Central memory CD8-positive, alpha-beta T cell (primary cell): ENCODE measurements at places on chromosomes 2 and 18.

GRCh38 chr2:38268691-38269327, 108.3 kb downstream of the ATL2 start:
- H3K4me3 ChIP-seq = no peak overlapping the region
- DNase-seq = no peak
- no peaks in the 10 kb centered on the region for H3K36me3 ChIP-seq

GRCh38 chr2:21467910-21468309, 344.1 kb downstream of the TDRD15 start:
- no peak overlapping the region for H3K4me3 ChIP-seq
- no peaks in the 10 kb centered on the region for H3K36me3 ChIP-seq
- no peaks in the 10 kb centered on the region for H3K4me1 ChIP-seq
- no peaks in the 10 kb centered on the region for H3K27me3 ChIP-seq

- H3K4me1 ChIP-seq = peaks cover 77% of the 10 kb centered on the region
- H3K27me3 ChIP-seq = no peaks in the 10 kb centered on the region
- H3K36me3 ChIP-seq = peaks cover 16% of the 10 kb centered on the region
- peak overlapping the region; percentile 90 for H3K4me3 ChIP-seq
- H3K27ac ChIP-seq = peak overlapping the region; percentile 95
These were observed 86.0 kb downstream of the RBMS1 start for GRCh38 chr2:160407393-160408172.

GRCh38 chr2:70936165-70936978, 672 bp downstream of the ATP6V1B1 start:
- no peak for DNase-seq
- H3K27me3 ChIP-seq = peaks cover 10% of the 10 kb centered on the region
- no peaks in the 10 kb centered on the region for H3K4me1 ChIP-seq
- H3K36me3 ChIP-seq = no peaks in the 10 kb centered on the region

GRCh38 chr2:196961889-196962288, 35.4 kb upstream of the PGAP1 start:
- peaks cover 14% of the 10 kb centered on the region for H3K4me1 ChIP-seq
- H3K27ac ChIP-seq = no peak overlapping the region
- H3K4me3 ChIP-seq = no peak overlapping the region
- no peak for DNase-seq
- H3K36me3 ChIP-seq = no peaks in the 10 kb centered on the region
- H3K27me3 ChIP-seq = no peaks in the 10 kb centered on the region

DNA sequence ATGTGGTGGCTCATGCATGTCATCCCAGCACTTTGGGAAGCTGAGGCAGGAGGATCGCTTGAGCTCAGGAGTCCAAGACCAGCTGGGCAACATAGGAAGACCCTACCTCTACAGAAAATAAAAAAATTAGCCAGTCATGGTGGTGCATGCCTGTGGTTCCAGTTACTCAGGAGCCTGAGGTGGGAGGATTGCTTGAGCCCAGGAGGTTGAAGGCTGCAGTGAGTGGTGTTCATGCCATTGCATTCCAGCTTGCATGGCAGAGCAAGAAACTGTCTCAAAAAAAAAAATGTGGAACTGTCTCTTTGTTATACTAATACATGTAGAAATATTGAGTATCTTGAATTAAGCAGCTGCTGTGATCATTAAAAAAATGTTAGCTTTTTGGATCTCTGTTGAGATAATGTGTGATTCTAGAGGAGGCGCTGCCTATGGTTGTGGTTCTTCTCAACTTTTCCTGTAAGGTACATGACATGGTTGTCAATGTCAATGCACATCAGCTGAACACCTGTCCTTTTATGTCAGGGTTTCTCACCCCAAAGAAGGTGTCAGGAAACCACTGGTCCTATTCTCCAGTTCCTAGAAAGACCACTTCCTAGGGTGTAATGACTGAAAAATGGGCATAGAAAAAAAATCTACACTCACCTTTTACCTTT, 34.7 kb upstream of the IL1RL1 start:
- H3K27ac ChIP-seq = no peak overlapping the region
- no peak overlapping the region for H3K4me3 ChIP-seq
- no peaks in the 10 kb centered on the region for H3K27me3 ChIP-seq
- no peak for DNase-seq
- no peaks in the 10 kb centered on the region for H3K36me3 ChIP-seq

GRCh38 chr18:75429975-75430374, 2.5 kb upstream of the SMIM21 start:
- no peak overlapping the region for H3K4me3 ChIP-seq
- no peak for DNase-seq
- no peak overlapping the region for H3K27ac ChIP-seq
- no peaks in the 10 kb centered on the region for H3K4me1 ChIP-seq

DNA sequence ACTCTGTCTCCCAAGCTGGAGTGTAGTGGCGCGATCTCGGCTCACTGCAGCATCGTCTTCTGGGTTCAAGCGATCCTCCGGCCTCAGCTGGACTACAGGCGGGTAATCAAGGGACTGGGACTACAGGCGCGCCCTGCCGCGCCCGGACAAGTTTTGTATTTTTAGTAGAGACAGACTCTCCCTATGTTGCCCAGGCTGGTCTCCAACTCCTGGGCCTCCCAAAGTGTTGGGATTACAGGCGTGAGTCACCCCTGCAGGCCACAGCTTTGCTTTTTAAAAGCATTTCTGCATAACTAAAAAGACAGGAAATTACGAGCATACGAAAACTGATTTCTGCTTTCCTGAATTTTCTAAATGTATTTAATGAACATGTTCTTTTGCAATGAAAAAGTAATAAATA, 916 bp upstream of the OSBPL1A start:
- H3K4me3 ChIP-seq = peak overlapping the region; percentile 90
- no peak for DNase-seq
- peaks cover 5% of the 10 kb centered on the region for H3K4me1 ChIP-seq
- no peak overlapping the region for H3K27ac ChIP-seq
- H3K27me3 ChIP-seq = peaks cover 7% of the 10 kb centered on the region

DNA sequence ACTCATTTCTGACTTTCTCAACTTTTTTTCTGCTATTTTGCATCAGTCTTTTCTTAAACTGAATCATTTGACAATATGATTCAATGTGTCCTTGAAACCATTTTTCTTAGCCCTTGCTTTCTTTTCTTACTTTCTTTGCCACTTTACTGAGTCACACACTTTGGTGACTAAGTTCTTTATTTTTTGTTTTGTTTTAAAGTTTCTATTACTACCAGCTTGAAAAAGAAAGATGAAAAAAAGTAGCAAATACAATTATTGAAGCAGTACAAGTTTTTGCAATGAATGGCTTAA, 116.5 kb downstream of the DOCK10 start:
- peak overlapping the region; percentile 77 for H3K27ac ChIP-seq
- H3K36me3 ChIP-seq = peaks cover 39% of the 10 kb centered on the region
- H3K27me3 ChIP-seq = no peaks in the 10 kb centered on the region
- no peak for DNase-seq

DNA sequence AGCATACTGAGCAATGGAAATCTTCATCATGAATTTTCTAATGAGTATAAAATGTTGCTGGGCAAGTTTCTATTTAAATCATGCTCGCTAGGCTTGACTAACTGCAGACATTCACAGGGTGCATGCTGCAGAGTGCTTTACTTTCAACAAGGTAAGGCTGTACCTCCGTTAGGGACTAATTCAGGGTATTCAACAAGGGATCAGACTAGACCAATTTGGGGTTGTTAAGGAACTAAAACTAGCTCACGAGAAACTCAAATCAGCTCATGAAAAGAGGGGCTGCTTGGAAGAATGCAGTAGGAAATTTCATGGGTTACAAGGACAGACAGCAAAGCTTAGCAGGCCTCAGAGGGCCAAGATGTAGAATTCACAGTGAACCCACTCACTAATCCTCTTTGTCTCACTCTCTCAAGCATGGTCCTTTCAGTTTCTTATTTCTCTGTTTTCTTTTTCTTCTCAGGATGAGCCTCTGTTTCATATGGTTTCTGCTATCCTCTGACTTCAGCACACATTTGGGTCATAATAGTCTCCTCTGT, 2.2 kb downstream of the MYO3B start:
- H3K27ac ChIP-seq = no peak overlapping the region
- no peaks in the 10 kb centered on the region for H3K27me3 ChIP-seq
- H3K4me3 ChIP-seq = no peak overlapping the region
- DNase-seq = no peak
- no peaks in the 10 kb centered on the region for H3K36me3 ChIP-seq

DNA sequence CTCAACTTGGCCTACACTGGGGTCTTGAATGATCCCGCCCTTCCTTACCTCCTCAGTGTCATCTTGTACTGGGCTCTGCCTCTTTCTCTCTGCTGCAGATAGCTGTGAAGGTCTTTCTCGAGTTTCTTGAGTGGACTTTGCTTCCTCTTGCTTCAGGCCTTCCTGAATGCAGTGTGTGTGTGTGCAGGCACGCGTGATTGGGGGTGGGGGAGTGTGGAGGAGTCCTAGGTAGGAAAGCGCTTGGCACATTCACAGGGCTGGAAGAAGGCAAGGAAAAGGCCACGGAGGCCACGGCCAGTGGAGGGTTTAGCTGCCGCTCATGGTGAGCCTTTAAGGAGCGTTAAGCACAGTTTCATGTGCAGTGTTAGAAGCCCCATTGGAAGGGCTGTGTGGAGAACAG, 5.5 kb downstream of the RALB start:
- peaks cover 4% of the 10 kb centered on the region for H3K36me3 ChIP-seq
- no peak overlapping the region for H3K4me3 ChIP-seq
- no peaks in the 10 kb centered on the region for H3K27me3 ChIP-seq
- peaks cover 47% of the 10 kb centered on the region for H3K4me1 ChIP-seq

- no peaks in the 10 kb centered on the region for H3K27me3 ChIP-seq
- no peak overlapping the region for H3K27ac ChIP-seq
- no peak for DNase-seq
- peaks cover 17% of the 10 kb centered on the region for H3K36me3 ChIP-seq
These were observed 104.4 kb downstream of the TLK1 start for GRCh38 chr2:171056307-171056706.

GRCh38 chr18:69261406-69261805, 139.3 kb upstream of the DOK6 start:
- H3K27ac ChIP-seq = no peak overlapping the region
- no peaks in the 10 kb centered on the region for H3K4me1 ChIP-seq
- no peak overlapping the region for H3K4me3 ChIP-seq
- H3K36me3 ChIP-seq = no peaks in the 10 kb centered on the region
- no peaks in the 10 kb centered on the region for H3K27me3 ChIP-seq
